ENCODE measurements at places on chromosomes 5 and 9.
A peak's percentile ranks its signal among the peaks of the same experiment; 100 is the strongest.

GRCh38 chr9:38226491-38226951, 157.5 kb upstream of the SHB start:
- DNase-seq: no peak

DNA sequence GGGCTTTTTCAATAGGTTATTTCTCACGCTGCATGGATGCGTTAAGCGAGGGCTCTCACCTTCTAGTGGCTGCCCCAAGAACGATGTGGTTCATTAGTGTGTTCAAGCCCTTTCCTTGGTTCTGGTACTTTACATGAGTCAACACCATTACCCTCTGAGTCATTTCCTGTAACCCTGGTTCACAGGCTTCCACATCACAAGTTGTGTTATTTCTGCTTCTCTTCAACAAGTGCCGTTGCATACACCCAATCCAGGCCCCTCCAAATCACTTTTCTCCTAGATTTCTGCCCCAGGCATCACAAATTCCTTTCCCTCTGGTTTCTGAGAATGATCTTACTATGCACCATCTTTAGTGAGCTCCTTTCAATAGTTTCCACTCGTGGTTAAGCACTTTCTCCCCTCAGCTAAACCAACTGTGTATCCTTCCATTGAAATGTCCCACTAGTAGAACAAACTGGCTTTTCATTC, 69.5 kb upstream of the RAD23B start:
- DNase-seq: peak; percentile 57

DNA sequence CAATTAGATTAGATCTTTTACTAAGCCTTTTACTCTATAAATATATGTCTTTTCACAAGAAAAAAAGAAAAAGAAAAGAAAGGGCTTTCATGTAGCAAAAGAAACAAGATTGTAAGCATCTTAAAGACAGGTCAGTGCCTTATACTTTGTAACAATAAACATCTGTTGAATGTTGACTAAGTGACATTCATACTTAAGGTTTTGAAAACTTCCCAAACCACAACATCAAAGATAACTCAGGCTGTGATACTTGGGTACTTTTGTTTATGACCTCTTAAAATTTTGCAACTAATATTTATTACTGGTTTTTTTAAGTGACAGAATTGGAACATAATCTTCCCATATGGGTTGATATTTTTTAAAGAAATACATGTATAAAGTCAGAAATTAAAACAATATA, 7.4 kb downstream of the GRAMD2B start:
- DNase-seq: no peak

DNA sequence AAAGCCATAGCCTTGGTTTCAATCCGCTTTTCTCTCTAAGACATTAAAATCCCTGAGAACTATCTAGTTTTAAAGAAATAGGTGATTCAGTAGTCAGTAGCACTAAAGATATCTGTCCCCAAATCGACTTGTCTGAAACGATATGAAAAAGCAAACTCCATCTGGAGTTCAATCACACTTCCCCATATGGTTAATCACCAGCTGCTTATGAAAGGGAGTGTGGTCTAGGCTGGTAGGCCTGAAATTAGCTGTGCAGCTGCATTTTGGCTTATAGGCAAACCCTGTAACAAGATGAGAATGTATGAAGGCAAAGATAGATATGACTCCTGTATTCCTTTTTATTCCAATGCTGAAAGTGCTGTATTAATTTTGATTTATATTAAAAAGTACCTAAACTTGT, 65.9 kb downstream of the DMRTA1 start:
- no peak for DNase-seq

DNA sequence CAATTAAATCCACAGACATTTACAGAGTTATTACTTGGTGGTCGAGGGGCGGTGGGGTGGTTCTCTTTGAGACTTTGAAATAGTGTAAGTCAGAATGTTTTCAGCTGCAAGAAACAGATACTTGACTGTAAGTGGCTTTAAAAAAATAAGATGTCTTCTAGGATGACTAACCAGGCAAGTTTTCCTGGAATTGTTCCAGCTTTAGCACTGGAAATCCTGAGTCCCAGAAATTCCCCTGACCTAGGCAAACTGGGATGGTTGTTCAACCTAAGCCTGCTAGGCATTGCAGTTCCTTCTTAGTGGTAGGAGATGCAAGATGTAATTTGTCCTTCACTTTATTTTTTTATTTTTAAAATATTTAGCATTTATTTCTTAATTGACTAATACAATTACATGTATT, 169.5 kb upstream of the POC5 start:
- DNase-seq: no peak

- DNase-seq: no peak
Measured at GRCh38 chr9:908536-909205, 67.2 kb downstream of the DMRT1 start.

GRCh38 chr9:5531101-5531882, 21.0 kb downstream of the PDCD1LG2 start:
- no peak for DNase-seq

DNA sequence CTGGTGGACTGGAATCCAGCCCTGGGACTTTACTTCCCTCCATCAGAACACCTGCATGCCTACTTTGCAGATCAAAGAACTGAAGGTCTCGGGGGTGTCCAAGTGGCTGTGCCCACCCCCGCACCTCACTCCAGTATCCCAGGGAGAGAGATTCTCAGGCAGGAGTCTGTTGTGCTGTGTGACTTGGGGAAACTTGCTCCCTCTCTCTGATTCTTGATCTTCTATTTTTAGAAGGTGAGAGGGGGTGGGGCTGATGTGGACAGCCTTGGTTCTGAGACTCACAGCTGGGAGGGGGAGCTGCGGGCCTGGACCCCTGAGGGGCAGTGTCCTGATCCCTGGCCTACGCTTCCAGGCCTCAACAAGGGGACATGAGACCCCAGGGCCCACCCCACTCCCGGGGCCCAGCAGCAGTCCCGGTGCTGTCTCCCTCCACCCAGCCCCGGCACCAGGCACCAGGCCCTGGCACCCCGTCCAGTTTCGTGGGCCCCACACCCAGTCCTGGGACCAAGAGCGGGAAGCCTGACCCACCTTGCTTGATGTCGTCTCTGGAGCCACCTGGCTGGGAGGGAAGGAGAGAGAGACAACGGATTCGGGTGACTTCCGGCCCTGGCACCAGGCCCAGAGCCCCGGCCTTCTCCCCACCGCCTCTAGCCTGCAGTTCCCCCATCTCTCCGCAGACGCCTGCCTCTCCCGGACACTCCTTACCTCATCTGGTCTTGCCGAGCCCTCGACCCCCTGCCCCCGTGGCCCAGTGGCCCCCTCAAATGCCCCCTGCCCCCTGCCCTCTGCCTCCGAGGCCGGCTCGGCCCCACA, 74.0 kb upstream of the SPTLC1 start:
- peak; percentile 42 for DNase-seq

Measured in stimulated activated effector memory CD8-positive, alpha-beta T cell treated with anti-CD3 and anti-CD28 coated beads, Interleukin-12 subunit alpha, Interleukin-12 subunit beta, amount 100 ng/mL, for 72 hours (primary cell).